ENCODE measurements at places on chromosomes 3 and 15.

GRCh38 chr3:149104484-149104883, 18.2 kb upstream of the HLTF start:
- no peak for DNase-seq

- no peak for DNase-seq
Observed at GRCh38 chr3:52181543-52181942, 16.4 kb upstream of the ALAS1 start.

- no peak for DNase-seq
Observed at GRCh38 chr3:130948001-130948773, 54.3 kb downstream of the ATP2C1 start.

DNA sequence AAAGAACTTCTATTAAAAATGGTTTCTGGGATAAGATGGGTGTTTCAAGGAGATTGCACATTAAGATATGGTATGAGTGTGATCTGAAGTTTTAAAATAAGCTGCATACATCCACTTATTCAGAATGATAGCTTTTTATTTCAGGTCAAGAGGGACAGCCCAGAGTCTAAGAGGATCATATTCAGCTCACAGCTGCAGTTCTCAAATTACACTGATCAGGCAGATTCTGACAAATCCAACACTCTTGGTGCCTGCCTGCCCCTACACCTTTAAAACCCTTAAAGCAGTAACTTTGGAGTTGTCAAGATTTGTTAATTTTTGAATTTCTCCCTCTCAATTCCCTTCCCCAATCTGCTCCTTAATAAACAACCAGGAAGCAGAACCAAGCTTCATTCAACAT, 9.1 kb upstream of the TMEM87A start:
- no peak for DNase-seq

DNA sequence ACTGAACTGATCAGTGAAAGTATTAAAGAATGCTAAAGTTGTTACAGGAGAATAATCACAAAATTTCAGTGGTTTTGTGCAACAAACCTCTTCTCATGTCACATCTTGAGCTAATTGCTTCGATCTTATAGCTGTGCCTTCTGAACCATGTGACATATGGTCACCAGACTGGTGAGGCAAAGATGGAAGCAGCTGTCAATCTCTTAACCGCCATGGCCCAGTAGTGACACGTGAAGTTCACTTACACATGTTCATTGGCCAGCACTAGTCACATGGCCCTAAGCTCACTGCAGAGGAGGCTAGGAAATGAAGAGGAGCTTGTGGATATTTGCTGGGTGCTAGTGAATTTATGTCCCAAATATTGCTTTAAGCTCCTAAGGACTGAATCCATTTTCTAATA, 32.5 kb downstream of the BOC start:
- DNase-seq = no peak

DNA sequence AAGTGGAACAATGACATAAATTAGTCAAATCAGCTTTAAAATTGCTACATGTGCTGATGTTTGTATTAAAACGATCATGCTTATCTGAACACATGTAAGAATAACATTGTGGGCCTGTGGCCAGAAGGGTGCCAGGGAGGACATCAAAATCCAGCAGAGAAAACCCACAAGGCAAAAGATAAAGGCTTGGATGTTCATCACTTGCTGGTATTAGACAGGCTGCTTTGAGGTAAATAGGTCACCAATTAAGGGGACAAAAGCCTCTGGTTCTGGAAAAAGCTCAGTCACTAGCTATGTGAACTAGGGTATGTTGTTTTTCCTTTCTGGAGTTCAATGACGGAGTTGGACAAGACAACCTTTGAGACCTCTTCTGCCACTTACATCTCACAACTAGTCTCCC, 74.4 kb upstream of the TMEM108 start:
- DNase-seq = no peak

DNA sequence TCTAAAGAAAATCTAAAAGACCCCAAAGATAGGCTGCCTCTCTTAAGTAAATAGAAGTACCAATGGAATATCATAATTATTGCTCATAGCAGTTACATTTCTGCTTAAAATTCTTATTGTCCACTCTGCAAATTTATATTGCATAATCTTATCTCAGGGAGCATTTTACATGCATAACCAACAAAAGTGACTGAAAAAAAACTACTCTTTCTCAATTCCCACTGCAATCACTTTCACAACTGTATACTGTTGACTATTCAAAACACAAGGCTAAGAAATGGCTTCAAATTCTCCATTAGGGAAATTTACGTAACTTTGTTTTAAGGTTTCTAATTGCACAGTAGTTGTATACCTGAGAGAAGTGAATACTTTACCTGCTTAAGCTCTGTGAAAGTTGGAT, 56.3 kb downstream of the HMG20A start:
- no peak for DNase-seq

DNA sequence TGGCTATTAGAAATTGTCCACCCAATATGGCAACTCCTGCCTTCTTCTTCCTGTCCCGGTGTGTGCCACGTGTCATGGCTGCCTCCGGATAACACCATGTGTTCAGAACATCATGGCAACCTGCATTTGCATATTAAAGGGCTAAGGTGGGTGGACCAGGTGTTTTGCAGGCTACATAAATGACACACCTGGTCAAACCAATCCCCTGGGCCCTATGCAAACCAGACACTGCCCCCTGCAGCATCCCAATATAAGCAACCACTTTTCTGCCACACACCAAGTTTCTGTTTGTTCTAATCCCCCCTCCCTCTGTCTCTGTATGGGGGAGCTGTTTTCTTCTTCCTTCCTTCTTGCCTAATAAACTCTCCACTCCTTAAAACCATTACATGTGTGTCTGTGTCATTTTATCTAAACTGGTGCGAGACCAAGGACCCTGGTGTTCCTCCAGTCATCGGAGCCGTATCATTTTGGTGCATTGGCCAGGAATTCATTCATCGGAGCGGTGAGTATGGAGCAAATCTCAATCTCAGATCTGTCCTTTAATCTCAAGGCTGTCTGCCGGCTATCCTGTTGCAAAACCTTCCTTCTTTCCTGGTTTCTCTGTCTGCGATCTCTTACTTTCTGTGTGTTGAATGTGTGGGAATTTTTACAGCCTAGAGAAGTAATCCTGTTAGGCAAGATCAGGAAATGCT, 44.5 kb downstream of the NCEH1 start:
- no peak for DNase-seq

DNA sequence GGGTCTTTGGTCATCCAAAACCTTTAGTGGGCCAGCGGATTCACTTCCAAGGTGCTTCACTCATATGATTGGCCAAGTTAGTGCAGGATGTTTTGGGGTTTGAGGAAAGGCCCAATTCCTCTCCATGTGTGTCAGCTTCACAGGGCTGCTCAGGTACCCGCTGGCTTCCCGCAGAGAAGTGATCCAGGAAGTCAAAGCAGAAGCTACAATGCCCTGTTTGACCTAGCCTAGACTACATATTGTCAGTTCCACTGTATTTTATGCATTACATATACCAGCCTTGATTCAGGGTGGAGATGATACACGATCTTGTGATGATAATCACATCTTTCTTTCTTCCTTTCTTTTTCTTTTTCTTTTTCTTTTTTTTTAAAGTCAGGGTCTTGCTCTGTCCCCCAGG, 32.1 kb downstream of the PDE8A start:
- DNase-seq = no peak

DNA sequence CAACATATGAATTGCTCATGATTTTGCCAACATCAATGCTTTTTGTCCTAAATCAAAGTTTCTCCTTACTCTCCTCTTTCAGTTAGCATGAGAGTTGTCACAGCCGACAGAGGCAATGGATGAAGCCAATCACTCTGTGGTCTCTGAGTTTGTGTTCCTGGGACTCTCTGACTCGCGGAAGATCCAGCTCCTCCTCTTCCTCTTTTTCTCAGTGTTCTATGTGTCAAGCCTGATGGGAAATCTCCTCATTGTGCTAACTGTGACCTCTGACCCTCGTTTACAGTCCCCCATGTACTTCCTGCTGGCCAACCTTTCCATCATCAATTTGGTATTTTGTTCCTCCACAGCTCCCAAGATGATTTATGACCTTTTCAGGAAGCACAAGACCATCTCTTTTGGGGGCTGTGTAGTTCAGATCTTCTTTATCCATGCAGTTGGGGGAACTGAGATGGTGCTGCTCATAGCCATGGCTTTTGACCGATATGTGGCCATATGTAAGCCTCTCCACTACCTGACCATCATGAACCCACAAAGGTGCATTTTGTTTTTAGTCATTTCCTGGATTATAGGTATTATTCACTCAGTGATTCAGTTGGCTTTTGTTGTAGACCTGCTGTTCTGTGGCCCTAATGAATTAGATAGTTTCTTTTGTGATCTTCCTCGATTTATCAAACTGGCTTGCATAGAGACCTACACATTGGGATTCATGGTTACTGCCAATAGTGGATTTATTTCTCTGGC, 2.5 kb downstream of the OR4F6 start:
- no peak for DNase-seq

- DNase-seq = no peak
Observed at GRCh38 chr15:60408463-60408981, 10.7 kb upstream of the ANXA2 start.

DNA sequence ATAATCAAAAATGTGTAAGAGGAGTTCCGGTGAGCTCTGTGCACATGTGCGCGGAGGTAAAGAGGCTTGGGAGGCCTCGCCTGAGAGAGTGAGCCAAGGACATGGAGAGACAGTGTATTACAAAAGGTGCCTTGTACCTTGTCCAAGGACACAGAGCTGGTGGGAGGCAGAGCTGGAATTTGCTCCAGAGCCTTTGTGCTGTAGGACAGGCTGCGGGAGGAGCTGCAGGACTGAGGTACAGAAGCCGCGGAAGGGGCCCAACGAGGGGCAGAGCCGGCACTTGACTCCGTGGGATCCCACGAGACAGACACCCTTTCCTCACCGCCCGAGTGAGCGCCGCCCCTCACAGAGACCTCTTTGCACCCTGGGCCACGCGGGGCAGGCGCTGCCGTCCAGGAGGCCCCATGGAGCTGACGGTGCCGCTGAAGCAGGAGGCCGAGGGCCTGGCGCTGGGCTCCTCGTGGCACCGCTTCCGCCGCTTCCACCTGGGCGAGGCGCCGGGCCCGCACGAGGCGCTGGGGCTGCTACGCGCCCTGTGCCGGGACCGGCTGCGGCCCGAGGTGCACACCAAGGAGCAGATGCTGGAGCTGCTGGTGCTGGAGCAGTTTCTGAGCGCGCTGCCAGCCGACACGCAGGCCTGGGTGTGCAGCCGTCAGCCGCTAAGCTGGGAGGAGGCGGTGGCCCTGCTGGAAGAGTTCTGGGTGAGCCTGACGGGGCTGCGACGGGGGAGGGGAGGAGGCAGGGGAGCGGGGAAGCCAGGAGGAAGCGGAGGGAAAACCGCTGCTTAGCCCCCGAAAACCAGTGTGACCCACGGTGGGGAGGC, 68.7 kb downstream of the SLTM start:
- DNase-seq = no peak

DNA sequence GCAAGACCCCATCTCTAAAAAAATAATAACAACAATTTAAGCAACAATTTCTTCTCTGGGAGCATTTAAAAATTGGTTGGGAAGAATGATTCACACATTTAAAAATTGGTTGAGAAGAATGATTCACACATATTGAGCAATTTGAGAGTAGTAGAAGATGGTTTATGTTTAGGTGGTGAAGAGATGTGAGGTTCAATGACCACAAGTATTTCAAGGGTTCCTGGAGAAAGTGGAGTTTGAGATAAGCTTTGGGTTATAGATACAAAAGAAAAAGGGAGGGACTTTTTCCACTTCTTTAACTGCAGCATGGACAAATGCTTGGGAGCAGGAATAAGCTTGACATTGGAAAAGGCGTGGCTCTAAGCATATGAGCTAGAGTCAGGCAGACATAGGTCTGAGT, 145.7 kb upstream of the NPHP3 start:
- no peak for DNase-seq

GRCh38 chr3:87997298-87997697, 61.5 kb downstream of the CGGBP1 start:
- DNase-seq = no peak

Measured in T-cell (primary cell).